ENCODE measurements at places on chromosomes 4 and X. TPM values are rescaled to one million over a fixed set of nuclear protein-coding genes. Genes with fewer than 3 reads are reported as not detected.

- H3K27ac ChIP-seq: no peak overlapping the region
- H3K4me3 ChIP-seq: no peak overlapping the region
- no peak for DNase-seq
These were observed 119.6 kb upstream of the NDP start for GRCh38 chrX:44092778-44093177.

Gene XAGE1A
- not detected for total RNA-seq

Gene BRCC3
- 18.1 TPM for total RNA-seq

- no peaks in the 10 kb centered on the region for H3K27me3 ChIP-seq
- no peaks in the 10 kb centered on the region for H3K36me3 ChIP-seq
- H3K4me3 ChIP-seq: no peak overlapping the region
These were observed 15.7 kb upstream of the HSFX1 start for GRCh38 chrX:149758068-149758714.

DNA sequence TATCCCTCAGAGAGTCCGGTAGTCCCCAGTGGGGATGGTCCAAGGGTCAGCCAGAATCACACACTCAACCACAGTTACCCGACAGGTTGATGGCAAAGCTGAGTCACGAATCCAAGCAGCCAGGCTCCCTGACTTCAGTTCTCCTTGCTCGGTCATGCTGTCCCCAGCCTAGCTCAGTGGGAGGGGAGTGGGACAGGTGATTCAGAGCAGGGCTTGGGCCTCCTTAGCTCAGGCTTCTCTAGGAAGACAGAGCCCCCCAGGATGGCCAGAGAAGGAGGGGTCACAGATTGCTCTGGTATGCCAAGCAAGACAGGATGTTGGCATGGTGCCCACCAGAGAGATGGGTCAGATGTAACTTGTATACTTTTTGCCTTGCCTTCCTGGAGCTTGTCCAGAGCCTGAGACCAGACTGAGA lies 66.5 kb downstream of the EFNB1 start:
- H3K36me3 ChIP-seq: no peaks in the 10 kb centered on the region
- H3K27ac ChIP-seq: peak overlapping the region; percentile 75
- peaks cover 5% of the 10 kb centered on the region for H3K27me3 ChIP-seq
- H3K4me1 ChIP-seq: no peaks in the 10 kb centered on the region

DNA sequence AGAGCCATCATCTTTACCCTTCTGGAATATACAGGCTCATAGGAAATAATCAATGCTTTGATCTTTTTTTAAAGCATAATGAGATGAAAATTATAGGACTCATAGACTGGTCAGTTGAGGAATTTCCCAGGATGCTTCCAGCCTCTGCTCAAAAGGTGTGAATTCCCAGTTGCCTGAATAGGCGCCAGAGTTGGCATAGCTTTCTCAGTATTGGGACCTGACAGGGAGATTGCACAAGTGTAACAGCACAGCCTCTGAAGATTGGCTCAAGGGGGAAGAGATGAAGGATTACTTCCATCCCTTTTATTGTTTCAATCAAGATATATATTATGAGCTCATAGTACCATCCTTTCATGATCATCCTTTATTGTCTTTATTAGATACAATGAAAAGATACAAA lies 17.9 kb downstream of the TET2 start:
- no peak overlapping the region for H3K4me3 ChIP-seq
- no peaks in the 10 kb centered on the region for H3K36me3 ChIP-seq
- no peak overlapping the region for H3K27ac ChIP-seq
- H3K27me3 ChIP-seq: peaks cover 28% of the 10 kb centered on the region
- H3K4me1 ChIP-seq: peaks cover 6% of the 10 kb centered on the region

DNA sequence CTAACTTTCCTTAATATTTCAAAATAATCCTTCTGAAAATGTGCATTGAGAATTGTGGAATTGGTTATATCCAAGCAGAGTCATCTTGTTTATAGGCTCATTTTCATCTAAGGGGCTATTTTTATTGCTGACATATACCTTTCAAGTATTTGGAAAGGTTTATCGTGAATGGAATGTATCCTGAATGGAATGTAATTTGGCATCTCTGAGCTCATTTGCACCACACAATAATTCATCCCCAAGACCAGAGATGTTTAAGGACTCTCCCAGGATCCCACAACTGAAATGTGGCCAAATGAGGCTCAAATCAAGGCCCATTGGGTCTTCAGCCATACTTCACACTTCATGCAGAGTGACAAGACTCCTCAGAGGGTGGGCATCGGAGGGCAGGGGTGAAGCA lies 7.5 kb upstream of the SETD7 start:
- no peaks in the 10 kb centered on the region for H3K36me3 ChIP-seq
- H3K27me3 ChIP-seq: peaks cover 12% of the 10 kb centered on the region
- H3K27ac ChIP-seq: no peak overlapping the region
- no peak for DNase-seq
- no peak overlapping the region for H3K4me3 ChIP-seq
- no peaks in the 10 kb centered on the region for H3K4me1 ChIP-seq

DNA sequence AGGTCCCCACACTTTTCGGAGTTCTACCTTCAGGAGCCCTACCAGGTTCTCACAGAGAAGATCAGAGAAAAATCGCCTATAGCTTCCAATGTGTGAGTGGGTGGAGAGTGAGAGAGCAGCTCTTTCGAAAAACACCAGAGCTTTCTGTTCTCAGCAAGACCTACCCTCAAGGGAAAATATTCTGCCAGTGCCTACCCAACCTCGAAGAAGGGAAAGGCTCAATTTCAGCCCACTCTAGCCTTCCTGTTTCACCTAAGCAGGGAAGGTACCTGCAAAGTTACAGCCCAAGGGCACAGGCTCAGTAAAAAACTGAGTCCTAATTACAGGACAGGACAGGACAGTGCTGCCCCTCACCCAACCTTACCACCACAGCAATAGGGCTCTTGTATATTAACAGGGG lies 104.0 kb upstream of the WDR17 start:
- no peaks in the 10 kb centered on the region for H3K27me3 ChIP-seq
- no peaks in the 10 kb centered on the region for H3K36me3 ChIP-seq
- no peak overlapping the region for H3K27ac ChIP-seq
- no peaks in the 10 kb centered on the region for H3K4me1 ChIP-seq

Gene ZAR1
- 0.27 TPM for total RNA-seq
